ENCODE measurements at places on chromosomes 16 and 17. TPM values are rescaled to one million over a fixed set of nuclear protein-coding genes. Genes with fewer than 3 reads are reported as not detected.

- H3K27me3 ChIP-seq, result peaks cover 3% of the 10 kb centered on the region
- no peak for DNase-seq
- H3K27ac ChIP-seq, result no peak overlapping the region
- H3K36me3 ChIP-seq, result no peaks in the 10 kb centered on the region
- H3K4me1 ChIP-seq, result no peaks in the 10 kb centered on the region
- no peak overlapping the region for H3K4me3 ChIP-seq
These were observed 49.0 kb upstream of the DHX40 start for GRCh38 chr17:59516451-59516850.

- peaks cover 19% of the 10 kb centered on the region for H3K4me1 ChIP-seq
- H3K36me3 ChIP-seq, result no peaks in the 10 kb centered on the region
- H3K4me3 ChIP-seq, result no peak overlapping the region
- DNase-seq, result peak; percentile 29
These were observed 22.0 kb downstream of the KPNA2 start for GRCh38 chr17:68057531-68057952.

Gene RTN4RL1
- total RNA-seq, result not detected

Gene MSLN
- total RNA-seq, result 0.44 TPM

- H3K27me3 ChIP-seq, result peaks cover 18% of the 10 kb centered on the region
- no peak for DNase-seq
- H3K27ac ChIP-seq, result no peak overlapping the region
- H3K4me1 ChIP-seq, result peaks cover 24% of the 10 kb centered on the region
- H3K36me3 ChIP-seq, result no peaks in the 10 kb centered on the region
These were observed 323.1 kb downstream of the FOXL1 start for GRCh38 chr16:86901483-86901882.

Gene NPIPA3
- total RNA-seq, result 2.4 TPM

- H3K36me3 ChIP-seq, result peaks cover 29% of the 10 kb centered on the region
- DNase-seq, result no peak
- H3K27me3 ChIP-seq, result no peaks in the 10 kb centered on the region
These were observed 55.5 kb downstream of the ANKFY1 start for GRCh38 chr17:4208238-4208637.

Gene TRAP1
- 104 TPM for total RNA-seq

Gene AGRP
- not detected for total RNA-seq

DNA sequence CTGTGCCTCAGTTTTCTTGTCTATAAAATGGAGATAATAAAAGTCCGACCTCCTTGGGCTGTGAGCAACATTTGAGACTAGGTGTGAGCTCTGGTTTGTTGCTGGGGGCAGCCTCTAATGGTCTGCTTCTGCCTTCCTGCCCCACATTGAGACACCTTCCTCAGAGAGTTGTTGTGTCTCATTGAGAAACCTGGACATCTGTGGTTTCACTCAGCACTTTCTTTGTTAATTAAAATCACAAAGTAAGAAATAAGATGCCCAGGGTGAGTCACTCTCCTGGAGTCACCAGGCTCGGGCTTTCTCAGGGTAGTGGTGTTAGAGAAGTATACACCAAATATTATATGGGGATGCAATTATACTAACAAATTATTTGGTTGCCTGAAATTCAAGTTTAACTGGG is 389.2 kb upstream of the SALL1 start:
- H3K36me3 ChIP-seq, result no peaks in the 10 kb centered on the region
- H3K4me3 ChIP-seq, result no peak overlapping the region
- no peak overlapping the region for H3K27ac ChIP-seq
- H3K27me3 ChIP-seq, result peaks cover 4% of the 10 kb centered on the region
- peaks cover 44% of the 10 kb centered on the region for H3K4me1 ChIP-seq

DNA sequence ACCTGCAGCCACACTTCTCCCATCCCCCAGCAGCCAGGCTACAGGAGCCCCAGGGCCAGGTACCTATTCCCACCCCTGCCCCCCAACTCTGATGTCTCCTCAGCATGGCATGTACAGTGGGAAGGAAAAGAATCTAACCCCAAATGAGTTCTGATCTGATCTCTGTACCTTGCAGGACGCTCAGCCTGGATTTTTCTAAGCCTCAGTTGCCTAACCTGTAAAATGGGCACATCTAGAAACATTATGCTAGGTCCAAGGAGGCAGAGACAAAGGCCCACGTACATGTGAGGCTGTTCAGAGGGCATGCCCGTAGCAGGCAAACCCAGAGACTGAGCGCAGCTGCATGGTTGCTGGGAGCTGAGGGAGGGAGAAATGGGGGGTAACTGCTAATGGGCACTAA is 35.1 kb downstream of the SLC38A8 start:
- no peaks in the 10 kb centered on the region for H3K4me1 ChIP-seq
- H3K27ac ChIP-seq, result no peak overlapping the region
- no peaks in the 10 kb centered on the region for H3K36me3 ChIP-seq
- H3K4me3 ChIP-seq, result no peak overlapping the region

Gene SLC13A5
- total RNA-seq, result 1.3 TPM

DNA sequence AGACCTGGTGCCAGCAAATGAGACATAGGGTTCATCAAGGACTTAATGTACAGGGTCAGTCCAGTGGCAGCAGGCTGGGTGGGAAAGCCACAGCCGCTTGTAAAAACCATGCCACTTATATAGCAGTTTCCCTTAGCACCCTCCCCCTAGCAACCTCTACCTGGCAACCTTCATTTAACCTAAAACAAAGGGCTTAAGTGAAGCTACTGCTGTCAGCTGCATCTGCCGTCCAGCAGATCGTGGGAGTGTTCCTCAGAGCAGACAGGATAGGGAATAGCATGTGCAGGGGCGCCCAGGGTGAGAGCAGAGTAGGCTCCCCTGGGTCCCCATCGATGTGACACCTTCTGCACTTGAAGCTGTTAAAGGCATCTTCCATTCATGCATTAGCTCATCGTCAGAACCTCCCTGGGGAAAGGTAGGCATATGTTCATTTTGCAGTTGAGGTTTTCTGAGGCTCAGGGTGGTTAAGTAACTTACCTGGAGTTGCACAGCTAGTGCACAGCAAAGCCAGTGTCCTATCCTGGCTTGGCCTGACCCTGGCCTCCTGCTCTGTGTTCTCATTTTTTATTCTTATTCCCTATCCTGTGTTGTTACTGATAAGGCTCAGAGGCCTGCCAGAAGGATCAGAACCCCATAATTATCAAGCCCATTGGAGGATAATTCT is 112.5 kb downstream of the SOCS1 start:
- H3K27ac ChIP-seq, result no peak overlapping the region
- peaks cover 29% of the 10 kb centered on the region for H3K4me1 ChIP-seq
- DNase-seq, result no peak
- H3K36me3 ChIP-seq, result peaks cover 10% of the 10 kb centered on the region
- H3K4me3 ChIP-seq, result no peak overlapping the region

DNA sequence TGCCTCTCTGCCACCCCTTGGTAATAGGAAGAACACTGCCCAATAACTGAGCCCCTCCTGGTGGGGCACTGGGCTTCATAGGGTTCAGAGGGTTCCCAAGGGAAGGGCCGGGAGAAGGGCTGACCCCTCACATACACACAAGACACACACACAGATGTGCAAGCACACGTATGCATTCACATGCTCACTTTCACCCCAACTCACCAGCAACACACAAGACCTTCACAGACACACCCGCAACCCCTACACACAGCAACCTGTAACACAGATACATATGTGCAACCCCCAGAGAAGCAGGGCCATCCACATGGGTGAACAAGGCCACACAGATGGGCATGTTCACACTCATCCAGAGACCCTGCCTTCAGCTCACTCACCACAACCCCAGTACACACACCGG is 225.1 kb downstream of the ZNF423 start:
- no peak for DNase-seq
- H3K27ac ChIP-seq, result no peak overlapping the region
- peaks cover 12% of the 10 kb centered on the region for H3K4me1 ChIP-seq
- peaks cover 22% of the 10 kb centered on the region for H3K36me3 ChIP-seq
- H3K4me3 ChIP-seq, result peak overlapping the region; percentile 4
- H3K27me3 ChIP-seq, result peaks cover 9% of the 10 kb centered on the region

DNA sequence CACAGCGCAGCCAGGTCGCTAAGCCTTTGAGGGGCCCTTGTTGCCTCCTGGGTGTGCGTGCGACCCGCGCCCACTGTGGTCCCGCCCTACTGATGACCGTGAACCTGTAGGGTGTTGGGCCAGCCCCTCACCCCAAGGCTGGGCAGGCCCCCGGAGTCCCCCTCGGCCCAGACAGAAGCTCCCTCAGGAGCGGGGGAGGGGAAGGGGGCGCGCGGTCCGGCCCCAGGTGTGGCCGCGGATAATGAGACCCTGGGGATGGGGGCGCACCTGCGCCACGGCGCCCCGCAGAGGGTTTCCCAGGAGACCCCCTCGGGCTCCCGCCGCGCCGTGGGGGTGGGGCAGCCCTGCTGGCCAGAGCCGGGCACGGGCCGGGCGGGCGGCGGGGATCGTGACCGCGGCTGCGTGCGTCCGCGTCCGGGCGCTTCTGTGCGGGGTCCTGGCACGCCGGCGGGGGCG is 358 bp upstream of the ARHGDIG start:
- H3K36me3 ChIP-seq, result no peaks in the 10 kb centered on the region
- peaks cover 9% of the 10 kb centered on the region for H3K27me3 ChIP-seq
- H3K27ac ChIP-seq, result no peak overlapping the region
- H3K4me1 ChIP-seq, result no peaks in the 10 kb centered on the region
- no peak overlapping the region for H3K4me3 ChIP-seq

GRCh38 chr17:33023790-33024189 is 32.1 kb downstream of the SPACA3 start:
- no peak for DNase-seq
- no peak overlapping the region for H3K4me3 ChIP-seq

Gene NPIPB9
- total RNA-seq, result 1.2 TPM

- no peak overlapping the region for H3K4me3 ChIP-seq
- no peak overlapping the region for H3K27ac ChIP-seq
- H3K4me1 ChIP-seq, result peaks cover 5% of the 10 kb centered on the region
- no peaks in the 10 kb centered on the region for H3K36me3 ChIP-seq
- no peak for DNase-seq
These were observed 378.9 kb downstream of the CDH13 start for GRCh38 chr16:83005653-83006160.

DNA sequence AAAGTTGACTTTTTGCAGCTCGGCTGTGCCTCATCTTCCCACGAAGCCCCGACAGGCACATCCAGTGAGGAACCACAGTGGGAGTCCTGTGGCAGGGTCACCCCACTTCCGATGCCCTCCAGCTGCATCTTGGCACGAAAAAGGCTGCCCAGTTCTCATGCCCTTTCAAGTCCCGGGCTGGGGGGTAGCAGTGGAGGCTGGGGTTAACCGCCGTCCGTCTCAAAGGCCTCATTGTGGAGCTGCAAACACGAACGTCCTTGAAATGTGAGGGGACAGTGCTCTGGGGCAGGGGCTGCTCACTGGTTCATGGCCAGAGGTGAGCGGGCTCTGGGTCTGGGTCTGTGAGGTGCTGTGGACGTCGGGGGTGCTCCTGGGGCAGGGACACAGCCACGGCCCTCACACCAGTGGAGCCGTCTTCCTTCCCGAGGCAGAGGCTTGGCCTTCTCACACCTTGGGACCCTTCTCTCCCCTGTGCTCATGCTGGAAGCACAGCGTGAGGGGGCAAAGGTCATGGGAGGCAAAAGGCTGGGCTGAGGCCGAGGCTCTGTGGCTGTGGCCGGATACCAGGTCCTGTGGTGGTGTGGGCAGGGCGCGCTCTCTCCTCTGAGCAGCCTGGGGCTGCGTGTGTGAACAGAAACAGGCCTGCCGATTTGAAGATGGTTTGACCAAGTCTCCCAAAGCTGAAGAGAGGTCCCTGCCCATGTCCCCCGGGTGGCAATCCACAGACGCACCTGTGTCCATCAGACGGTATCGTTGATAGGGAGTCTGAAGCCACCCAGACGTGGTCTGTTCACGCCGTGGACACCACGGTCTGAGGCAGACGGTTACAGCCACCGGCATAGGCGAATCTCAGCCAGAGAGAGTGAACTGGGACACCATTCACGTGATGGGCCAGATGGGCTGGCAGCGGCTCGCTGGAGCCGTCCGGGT is 3.1 kb upstream of the MC1R start:
- H3K27ac ChIP-seq, result no peak overlapping the region

Gene KIF19
- 48.1 TPM for total RNA-seq

DNA sequence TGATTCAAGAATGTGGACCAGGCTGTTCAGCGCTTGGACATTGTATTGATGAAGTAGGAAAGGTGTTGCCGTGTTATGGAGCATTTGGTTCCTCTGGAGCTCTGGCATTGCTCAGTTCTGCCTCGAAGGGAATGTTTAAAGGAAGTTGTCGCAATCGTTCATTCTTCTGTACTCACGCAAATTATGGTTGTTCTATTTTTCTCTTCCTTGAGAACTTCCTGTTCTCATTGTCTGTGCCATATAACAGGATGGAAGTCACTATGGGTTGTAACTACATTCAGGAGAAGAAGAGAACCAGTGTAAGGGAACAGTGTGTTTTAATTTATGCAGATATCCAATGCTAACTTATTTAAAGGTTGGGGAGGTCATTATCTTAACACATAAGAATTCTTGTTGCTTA is 13.0 kb downstream of the PCTP start:
- peaks cover 41% of the 10 kb centered on the region for H3K4me1 ChIP-seq
- peaks cover 18% of the 10 kb centered on the region for H3K36me3 ChIP-seq
- peak overlapping the region; percentile 86 for H3K27ac ChIP-seq
- no peak for DNase-seq
- H3K4me3 ChIP-seq, result no peak overlapping the region

Gene TMEM132E
- 0.08 TPM for total RNA-seq

GRCh38 chr17:65389426-65389825 is 172.0 kb downstream of the AXIN2 start:
- peaks cover 3% of the 10 kb centered on the region for H3K27me3 ChIP-seq
- H3K4me3 ChIP-seq, result no peak overlapping the region
- H3K36me3 ChIP-seq, result no peaks in the 10 kb centered on the region
- peaks cover 7% of the 10 kb centered on the region for H3K4me1 ChIP-seq

Data from endothelial cell (in vitro differentiated cells).